ENCODE measurements at places on chromosomes 5 and 9. TPM values are rescaled to one million over a fixed set of nuclear protein-coding genes. Genes with fewer than 3 reads are reported as not detected.

DNA sequence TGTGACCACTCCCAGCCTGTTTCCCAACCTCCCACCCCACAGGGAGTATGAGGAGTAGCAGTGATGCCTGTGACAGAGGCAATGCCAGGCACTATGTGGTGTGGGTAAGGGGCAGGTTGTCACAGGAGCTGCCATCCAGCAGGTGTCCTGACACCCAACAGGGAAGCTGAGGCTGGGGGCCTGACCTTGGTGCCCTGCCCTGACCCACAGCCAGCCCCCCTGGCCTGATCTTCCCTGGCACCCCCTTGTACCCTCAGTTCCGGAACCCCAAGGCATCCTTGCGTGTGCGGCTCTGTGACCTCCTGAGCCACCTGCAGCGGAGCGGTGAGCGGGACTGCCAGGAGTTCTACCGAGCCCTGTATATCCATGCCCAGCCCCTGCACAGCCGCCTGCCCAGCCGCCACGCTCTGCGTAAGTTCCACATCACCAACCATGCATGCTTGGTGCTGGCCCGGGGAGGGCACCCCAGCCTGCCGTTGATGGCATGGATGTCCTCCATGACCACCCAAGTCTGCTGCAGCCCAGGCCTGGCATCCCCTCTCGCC, 14.4 kb downstream of the CARD19 start:
- DNase-seq = no peak

The PCDHB7 gene
- polyA plus RNA-seq = 1.3 TPM

DNA sequence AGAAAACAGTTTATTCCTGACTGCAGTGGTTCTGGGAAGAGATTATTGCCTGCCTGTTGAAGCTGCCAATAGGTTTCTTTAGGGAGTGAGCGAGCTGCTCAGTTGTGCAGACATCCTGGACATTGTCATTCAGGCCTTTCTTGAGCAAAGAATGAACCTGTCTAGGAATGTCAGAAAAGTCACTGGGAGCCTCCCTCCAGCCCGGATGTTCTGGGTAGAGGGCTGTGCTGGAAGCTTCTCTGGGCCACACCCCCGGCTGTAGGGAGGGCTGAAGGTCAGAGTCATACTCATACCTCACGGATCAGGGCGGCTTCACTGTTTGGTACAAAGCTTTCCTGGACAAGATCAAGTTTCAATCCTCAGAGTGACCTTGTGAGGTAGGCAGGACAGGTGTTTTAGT, 33.4 kb upstream of the TBC1D2 start:
- peak; percentile 72 for DNase-seq

DNA sequence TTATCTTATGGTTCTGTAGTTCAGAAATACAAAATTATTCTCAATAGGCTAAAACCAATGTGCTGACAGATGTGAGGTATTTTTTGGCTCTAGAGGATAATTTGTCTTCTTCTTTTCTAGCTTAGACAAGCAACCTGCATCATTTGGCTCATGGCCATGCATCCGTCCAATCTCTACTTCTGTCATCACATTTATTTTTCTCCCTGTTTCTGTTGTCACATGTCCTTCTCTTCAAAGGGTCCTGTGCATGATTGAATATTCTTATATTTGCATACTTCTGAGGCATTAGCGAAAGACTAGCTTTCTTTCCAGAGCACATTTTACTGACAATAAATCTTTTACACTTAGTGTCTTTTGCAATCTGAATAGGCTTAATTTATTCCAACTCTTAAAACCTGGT, 564.7 kb downstream of the CDH10 start:
- no peak for DNase-seq

The FOXD4 gene
- 0.42 TPM for polyA plus RNA-seq
